ENCODE measurements at places on chromosomes 5 and 9. TPM values are rescaled to one million over a fixed set of nuclear protein-coding genes. Genes with fewer than 3 reads are reported as not detected.

DNA sequence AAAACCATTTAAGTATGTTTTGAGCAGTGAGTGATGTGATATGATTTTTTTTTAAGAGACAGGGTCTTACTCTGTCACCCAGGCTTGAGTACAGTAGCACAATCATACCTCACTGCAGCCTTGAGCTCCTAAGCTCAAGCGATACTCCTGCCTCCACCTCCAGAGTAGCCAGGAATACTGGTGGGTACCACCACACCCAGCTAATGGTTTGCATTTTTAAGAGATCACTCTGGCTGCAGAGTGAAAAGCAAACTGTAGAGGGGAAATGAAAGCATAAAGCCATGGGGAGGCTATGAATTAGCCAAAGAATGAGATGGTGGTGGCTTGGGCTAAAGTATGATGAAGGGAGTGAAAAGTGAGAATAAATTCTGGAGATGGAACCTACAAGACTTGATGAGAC, 199.1 kb downstream of the HINT1 start:
- DNase-seq = no peak

- DNase-seq = no peak
Observed at GRCh38 chr5:35233601-35234000, 3.3 kb upstream of the PRLR start.

DNA sequence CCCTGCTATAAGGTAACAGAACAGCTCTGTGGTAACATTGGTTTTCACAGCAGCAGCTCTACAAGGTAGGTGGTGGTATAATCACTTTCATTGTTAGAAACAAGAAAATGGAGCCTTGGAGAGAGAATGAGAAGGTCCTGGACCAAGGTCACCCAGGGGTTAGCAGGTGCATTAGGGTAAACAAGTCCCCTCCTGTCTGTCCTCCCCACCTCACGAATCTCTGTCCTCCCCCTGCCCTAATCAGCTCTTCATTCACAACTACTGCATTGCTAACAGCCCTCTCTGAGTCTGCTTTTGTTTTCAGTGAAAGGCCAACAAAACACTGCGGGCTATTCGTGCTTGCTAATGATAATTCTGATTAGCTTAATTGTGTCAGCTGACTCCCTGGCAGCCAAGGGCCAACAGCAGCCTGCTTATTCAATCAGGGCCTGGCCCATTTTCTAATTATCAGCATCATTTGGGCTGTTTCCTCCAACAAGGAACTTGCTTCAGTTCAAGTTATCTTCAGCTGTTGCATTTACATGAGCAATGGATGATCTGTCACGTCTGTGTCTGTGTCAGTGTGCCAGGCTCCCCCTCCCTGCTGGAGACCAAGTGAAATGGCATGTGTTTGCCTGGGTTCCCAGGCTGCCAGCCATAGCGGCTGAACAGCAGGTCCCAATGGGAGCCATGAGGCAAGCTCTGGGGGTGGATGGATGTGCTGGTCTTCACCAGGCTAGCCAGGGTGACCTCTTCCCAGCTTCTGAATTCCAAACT, 56.7 kb upstream of the EQTN start:
- no peak for DNase-seq

DNA sequence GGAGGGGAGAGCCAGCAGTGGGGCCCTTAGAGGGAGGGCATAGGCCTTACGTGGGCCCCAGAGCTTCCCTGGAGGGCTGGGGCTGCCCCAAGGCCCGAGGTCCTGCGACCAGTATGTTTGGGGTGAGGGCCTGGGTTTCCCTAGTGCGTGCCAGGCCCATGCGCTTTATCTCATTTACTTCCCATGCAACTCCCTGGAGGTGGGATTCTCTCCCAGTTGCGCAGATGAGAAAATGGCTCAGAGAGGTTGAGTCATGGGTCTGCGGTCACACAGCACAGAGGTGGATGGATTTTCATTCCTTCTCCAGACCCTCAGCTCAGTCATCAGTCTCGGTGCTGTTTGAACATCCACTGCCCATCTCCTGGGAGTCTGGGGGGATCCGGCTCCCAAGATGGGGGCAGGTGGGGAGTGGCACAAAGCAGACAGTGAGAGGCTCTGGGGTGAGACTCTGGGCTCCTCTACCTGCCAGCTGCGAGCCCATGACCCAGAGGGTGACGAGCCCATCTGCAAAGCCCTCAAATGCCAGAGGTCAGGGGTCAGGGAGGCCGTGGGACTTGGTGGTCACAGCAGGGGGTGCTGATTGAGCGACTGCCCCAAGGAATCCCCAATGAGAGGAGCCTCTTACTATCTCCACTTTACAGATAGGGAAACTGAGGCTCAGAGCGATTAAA, 171.2 kb downstream of the GAPVD1 start:
- DNase-seq = no peak

DNA sequence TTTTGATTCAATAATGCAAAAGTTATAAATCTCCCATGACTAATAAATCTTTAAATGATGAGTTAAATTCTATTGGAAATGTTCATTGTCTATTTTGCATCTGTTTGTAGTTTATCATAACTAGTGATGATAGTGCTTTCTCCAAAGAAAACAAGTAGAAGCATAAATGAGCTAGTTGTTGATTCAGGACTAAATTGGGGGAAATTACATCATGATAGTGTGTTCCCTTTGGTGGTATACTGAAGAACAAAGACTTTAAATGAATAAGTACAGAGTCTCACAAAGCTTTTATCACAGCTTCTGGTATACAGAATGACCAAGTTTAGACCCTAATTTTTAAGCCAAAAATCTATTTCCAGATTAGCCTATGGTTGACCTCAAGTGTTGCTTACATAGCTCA, 173.8 kb downstream of the MCTP1 start:
- no peak for DNase-seq

- no peak for DNase-seq
Observed at GRCh38 chr5:176994460-176995121, 12.0 kb downstream of the UIMC1 start.

GRCh38 chr5:126624534-126624933, 23.8 kb downstream of the PHAX start:
- no peak for DNase-seq

DNA sequence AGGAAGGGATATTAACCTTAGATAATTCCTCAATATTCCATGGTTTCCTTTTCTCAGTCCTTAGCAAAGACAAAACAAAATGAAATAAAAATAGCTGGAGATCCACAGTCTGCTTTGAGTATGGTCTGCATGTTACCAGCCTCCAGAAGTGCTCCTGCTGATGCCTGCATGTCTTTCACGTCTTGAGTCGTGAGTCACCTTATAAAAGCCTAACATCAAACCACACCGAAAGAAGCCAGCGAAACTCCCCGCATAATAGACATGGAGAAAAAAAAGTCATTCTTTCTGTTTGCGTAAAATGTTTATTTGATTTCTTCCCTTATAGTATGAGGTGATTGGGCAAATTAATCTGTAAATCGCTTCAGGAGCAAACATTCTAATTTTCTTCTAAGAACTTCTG, 380.5 kb downstream of the SLCO4C1 start:
- no peak for DNase-seq

GRCh38 chr9:136665704-136666371, 3.1 kb downstream of the EGFL7 start:
- no peak for DNase-seq

DNA sequence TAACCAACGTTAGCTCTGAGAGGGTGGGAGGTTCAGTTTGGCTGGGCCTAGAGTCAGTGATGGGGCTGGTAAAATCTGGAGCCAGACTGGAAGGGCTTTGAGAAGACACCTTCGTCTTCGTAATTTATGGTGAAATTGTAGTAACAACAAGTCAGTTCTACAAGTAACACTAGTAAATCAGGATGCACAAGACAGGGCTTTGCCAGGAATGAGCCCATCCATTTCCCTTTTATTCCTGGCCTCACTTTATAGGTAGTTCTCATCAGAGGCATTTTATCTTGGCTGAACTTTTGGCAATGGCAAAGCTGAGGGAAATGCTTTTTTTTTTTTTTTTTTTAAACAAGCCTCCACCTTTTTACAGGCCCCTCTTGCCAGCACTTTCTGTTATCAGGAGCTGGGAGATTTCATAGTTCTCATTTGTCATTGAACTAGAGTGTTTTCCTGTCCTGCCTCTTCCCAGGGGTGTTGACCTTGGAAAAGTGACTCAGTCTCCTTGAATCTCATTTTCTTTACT, 110.5 kb upstream of the KLF4 start:
- no peak for DNase-seq

DNA sequence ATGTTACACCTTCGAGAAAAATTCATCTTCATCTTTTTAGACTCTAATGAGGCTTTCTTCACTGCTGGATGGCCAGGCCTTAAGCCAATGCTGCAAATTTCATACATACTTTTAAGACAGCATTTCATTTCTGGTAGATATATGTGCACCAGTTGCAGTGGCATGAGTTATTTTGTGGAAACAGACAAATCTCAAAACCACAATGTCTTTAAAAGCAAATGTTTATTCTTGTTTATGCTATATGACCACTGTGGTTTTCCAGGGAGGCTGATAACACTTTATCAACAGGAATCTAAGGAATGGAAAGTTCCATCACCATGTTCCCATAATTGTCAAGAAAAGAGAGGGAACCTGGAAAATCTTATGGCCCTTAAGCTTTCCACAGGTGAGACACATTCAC, 27.7 kb downstream of the CDH9 start:
- DNase-seq = no peak

DNA sequence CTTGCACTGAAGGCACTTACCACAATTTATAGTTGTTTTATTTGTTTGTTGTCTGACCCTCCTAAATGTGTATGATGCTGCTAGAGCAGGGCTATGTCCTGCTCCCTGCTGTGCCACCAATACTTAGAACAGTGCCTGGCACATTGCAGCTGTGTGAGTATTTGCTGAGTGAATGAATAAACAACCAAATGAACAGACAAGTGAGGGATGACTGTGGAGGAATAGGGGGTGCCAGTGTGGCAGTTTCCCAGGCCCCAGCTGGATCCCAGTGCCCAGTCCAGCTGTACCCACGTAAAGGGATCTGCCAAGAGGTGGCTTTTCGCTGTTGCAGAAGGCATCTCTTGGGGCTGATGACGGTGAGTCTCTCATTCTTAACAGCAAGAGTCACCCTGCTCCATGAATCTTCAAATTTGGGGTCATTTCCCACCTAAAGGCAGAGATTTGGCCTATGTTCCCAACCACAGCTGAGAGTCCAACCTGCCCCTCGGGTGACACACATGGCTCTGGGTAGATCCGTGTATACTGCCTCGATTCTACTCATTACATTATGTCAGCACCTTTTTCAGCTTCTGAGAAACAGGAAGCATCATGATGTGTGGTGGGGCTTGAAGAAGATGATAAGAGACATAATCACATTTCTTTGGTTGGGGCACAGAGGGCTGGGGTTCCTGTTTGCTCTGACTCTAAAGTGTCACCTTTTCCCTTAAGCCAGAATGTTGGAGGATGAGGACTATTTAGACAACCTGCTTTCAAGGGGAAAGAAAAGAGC, 14.3 kb downstream of the IL5 start:
- DNase-seq = no peak

GRCh38 chr5:43561356-43561755, 4.5 kb upstream of the PAIP1 start:
- no peak for DNase-seq

- DNase-seq = no peak
Observed at GRCh38 chr9:80352967-80353366, 781.2 kb downstream of the TLE4 start.

DNA sequence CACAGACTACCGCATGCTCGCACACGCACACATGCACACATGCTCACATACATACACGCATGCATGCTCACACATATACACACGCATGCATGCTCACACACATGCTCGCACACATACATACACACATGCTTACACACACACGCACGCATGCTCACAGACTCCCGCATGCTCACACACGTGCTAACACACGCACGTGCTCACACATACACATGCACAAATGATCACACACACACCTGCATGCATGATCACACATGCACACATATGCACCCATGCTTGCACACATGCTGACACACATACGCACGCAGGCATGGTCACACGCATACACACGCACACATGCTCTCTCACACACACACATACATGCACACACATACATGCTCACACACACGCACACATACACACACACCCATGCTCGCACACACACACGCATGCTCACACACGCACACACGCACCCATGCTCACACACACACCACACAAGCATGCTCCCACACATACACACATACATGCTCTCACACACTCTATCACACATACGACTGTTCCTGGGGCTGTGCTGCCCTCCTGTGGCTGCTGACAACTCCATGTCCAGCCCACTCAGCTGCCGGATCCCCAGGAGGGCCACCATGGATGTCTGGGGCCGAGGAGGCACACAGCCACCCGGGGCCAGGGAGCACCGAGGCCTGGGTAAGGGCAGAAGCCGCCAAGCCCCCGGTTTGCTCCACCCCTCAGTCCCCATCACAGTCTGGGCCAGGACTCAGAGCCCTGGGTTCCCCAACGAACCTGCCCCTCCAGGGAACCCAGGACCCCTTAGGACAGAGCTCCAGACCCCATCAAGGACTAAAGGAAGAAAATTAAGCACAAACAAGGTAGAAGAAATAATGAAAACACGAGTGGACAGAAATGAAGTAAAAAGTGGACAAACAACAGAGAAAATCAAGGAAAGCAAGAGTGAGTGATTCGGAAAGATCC, 31.4 kb upstream of the EGFL7 start:
- peak; percentile 91 for DNase-seq

ADGRV1 gene
- 1.5 TPM for total RNA-seq

CNTNAP3 gene
- total RNA-seq = 20.0 TPM

PNPLA7 gene
- 4.1 TPM for total RNA-seq

FAM151B gene
- total RNA-seq = 5.7 TPM

ADAMTS6 gene
- 20.0 TPM for total RNA-seq

EPB41L4B gene
- total RNA-seq = 4.1 TPM

MIGA2 gene
- 19.7 TPM for total RNA-seq

LHFPL2 gene
- total RNA-seq = 49.4 TPM
